ENCODE measurements at places on chromosomes 12 and 14.

DNA sequence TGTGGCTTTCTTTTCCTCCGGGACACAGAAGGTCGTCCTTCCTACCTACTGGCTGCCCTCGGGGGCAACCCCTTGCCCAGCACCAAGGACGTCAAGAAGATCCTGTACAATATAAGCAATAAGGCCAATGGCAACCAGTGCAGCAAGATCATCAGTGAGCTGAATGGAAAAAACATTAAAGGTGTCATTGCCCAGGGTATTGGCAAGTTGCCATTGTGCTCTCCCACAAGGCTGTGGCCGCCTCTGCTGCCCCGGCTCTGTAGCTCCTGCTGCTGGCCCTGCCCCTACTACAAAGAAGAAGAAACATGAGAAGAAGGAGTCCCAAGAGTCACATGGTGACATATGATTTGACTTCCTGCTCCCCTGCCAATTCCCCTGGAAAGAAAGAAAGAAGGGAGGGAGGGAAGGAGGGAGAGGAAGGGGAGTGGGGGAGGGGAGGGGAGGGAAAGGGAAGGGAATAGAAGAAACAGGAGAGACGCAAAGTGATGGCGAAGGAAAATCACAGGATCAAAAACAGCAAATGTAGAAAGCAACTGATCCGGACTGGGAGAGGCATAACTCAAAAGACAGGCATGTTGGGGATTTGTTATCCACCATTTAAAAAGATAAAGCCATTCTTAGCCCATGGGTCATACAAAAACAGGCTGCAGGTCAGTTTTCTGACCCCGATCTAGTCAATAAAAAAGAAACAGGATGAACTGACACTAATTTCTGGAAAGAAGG, 61.3 kb upstream of the RESF1 start:
- no peak for DNase-seq

DNA sequence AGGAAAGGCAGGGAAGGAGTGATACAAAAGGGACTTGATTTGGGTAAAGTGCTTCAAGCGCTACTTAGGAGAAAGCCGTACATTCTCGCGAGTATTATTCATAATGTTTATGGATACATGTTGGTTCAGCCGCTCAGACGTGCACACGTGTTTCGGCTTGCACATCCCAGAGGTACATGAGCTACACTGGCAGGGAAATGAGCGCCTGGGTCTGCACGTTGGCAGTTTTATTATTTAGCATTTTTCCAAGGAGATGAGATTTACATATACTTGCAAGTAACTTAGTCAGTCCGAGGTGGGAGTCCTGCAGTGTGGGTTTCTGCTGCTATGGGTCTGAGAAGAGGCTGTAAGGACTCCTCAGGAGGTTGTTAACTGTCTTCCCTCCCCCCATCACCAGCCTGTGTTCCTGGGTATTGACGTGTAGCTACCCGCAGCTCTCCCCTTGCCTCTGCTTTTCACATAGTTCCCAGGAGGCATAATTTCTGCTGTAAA, 1.5 kb downstream of the PRKCH start:
- DNase-seq, result peak; percentile 30

GRCh38 chr12:4855121-4855924, 54.4 kb upstream of the KCNA1 start:
- DNase-seq, result peak; percentile 19

DNA sequence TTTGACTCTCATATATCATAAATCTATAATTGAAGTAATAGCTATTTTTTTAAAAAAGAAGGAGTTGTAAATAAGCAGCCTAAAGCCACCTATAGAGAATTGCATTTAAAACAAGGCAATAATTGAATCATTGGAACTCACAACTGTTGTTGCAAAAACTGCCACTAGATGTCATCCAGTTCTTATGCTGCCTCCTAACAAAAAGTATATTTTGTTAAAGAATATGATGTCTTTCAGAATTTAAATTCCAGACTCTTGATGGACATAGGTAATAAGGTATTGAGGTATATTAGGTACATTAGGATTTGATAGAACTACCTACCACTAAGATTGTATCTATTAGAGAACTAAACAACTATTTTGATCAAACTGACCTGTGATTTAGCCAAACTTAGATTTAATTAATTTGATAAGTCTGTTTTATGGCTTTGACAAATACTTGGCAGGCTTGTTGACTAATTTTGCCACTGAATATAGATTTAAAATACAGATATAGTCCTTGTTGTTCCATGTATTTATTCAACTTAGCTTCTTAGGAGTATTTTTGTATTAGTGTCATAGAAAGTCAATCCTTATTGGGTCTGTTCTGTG, 401.4 kb downstream of the RPL10L start:
- DNase-seq, result no peak

DNA sequence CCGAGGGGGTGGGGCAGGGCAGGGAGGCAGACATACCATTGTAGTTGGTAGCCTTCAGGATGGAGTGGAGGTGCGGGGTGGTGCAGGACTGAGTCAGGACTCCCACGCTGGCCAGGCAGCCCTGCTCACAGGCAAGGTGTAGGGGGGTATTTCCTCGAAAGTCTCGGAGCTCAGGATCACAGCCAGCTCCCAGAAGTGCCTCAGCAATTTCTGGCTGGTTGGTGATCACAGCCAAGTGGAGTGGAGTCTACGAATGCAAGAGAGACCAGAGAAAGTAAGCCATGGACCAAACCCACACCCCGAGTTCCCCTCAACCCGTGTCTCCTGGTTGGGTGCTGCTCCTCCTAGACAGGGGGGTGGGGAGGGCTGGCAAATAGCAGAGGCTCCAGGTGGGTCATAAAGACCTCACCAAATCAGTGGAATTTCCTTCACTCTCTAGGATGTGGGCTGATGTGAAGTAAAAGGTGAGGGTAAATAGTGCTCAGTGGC, 1.4 kb downstream of the NFKBIA start:
- DNase-seq, result peak; percentile 58

DNA sequence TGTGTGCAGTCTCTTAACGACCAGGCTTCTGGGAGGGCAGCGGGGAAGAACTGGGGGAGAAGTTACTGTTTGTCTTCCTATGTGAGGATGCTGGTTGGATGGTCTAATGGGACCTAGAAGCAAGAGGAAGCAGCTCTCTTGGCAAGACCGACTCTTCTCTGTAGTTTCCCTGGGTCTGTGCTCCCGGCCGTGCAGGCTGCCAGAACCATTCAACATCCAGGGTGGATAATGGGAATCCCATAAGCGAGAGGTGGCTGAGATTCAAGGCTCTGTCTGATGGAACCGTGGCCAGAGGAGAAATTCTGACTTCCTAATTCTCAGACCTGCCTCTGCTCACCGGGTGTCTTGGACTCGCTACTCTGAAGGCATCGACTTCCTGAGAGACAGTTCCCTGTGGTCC, 561.0 kb upstream of the TBX3 start:
- no peak for DNase-seq

DNA sequence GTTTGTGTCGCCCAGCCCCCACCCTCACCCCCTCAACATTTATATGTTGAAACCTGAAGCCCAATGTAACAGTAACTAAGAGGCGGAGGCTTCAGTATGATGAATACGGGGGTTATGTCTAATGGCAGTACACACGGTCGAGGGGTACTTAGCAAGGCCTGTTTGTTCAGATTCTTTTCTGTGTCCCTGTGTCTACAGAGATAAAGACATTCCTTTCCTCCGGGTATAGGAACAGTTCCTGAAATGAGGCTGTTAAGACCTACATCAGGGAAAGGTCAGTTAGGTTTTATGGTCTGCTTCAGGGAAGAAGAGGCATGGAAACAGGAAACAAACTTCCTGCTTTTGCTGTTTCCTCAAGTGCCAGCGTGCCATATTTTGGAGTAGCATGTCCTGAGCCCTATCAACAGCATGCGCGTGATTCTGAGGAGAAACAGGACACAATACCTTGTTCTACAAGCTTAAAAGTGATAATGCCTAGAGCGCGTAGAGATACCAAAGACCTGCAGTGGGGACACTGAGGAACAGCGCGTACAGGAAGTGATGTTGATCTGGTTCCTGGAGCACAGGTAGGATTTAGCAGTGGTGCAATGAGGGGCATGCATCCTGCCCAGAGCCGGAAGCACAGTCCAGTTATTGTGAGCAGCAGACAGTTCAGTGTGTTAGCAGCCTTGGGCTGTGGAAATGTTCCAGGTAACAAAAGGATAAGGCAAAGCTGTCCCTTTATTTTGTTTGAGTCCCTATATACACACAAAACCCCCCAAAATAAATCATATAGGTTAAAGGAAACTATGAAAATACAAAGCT, 47.2 kb downstream of the FGD4 start:
- no peak for DNase-seq

- no peak for DNase-seq
Measured at GRCh38 chr12:107263980-107264379, 170.6 kb upstream of the CRY1 start.

DNA sequence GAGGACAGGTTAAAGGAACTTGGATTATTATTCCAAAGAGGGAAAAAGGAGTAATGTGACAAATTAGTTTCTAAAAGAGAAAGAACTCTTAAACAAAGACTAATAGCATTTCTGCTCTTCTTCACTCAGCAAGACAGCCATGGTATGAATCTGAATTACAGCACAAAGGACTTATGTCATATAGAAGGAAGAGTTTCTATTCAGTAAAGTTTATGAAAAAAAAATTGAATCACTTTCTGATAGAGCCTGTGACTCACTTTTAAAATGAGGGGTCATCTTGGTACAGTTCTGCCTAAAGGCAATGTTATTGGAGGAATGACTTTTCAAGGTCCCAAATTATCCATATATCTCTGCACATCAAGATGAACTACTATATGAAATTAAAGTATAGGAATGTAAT, 101.7 kb downstream of the DUSP6 start:
- no peak for DNase-seq

GRCh38 chr14:34219661-34220377, 242.2 kb downstream of the SPTSSA start:
- no peak for DNase-seq

GRCh38 chr12:115869604-115870003, 407.9 kb downstream of the MED13L start:
- DNase-seq, result no peak

Measured in stimulated activated CD8-positive, alpha-beta memory T cell treated with anti-CD3 and anti-CD28 coated beads, Interleukin-7, amount 100 ng/mL, for 4 hours (primary cell).